ENCODE measurements at places on chromosomes 4 and X.

DNA sequence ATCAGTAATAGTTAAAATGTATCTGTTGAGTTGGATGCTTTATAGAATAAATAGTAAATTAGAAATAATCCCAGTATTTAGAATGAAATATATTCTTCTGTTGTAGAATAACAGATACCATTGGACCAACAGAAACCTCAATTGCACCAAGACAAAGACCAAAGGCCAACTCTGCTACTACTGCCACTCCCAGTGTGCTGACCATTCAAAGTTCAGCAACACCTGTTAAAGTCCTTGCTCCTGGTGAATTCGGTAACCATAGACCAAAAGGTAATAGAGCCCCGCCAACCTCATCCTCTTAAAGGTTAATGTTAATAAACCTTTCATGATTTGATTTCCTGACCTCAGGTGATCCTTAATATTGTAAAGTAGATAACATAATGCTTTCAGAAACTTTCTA is 73.8 kb downstream of the PAQR3 start:
- H3K36me3 ChIP-seq = peaks cover 6% of the 10 kb centered on the region
- H3K4me1 ChIP-seq = peaks cover 2% of the 10 kb centered on the region
- H3K27ac ChIP-seq = no peak overlapping the region

GRCh38 chr4:14888790-14889572 is 113.3 kb upstream of the CPEB2 start:
- peaks cover 5% of the 10 kb centered on the region for H3K27me3 ChIP-seq
- no peak overlapping the region for H3K27ac ChIP-seq
- no peaks in the 10 kb centered on the region for H3K36me3 ChIP-seq
- no peak for DNase-seq

DNA sequence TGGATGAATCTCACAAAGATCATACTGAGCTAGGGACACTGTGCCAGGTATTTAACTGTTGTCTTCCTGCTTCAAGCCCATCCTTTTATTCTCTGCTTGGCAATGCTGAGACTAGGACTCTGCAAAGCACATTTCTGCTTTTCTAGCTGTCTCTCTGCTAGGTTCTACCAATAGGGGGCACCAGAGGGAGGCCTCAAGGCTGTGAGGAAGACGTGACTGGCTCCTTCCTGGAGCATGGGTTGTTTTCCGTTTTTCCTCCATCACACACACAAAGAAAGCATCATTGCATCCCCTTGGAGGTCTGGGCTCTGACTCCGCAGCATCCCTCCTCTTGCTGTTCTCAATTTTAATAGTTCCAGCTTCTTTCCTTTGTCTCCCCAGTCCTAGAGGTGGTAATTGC is 10.9 kb upstream of the DCTD start:
- no peak for DNase-seq
- H3K27ac ChIP-seq = no peak overlapping the region
- H3K4me1 ChIP-seq = no peaks in the 10 kb centered on the region
- H3K4me3 ChIP-seq = no peak overlapping the region
- H3K36me3 ChIP-seq = no peaks in the 10 kb centered on the region

- H3K27me3 ChIP-seq = no peaks in the 10 kb centered on the region
- no peak overlapping the region for H3K4me3 ChIP-seq
- no peaks in the 10 kb centered on the region for H3K4me1 ChIP-seq
- no peaks in the 10 kb centered on the region for H3K36me3 ChIP-seq
- H3K27ac ChIP-seq = no peak overlapping the region
Measured at GRCh38 chr4:52704133-52704532, 45.0 kb upstream of the USP46 start.

- no peak overlapping the region for H3K4me3 ChIP-seq
- no peak for DNase-seq
- no peaks in the 10 kb centered on the region for H3K36me3 ChIP-seq
Measured at GRCh38 chr4:28287831-28288233, 1427.2 kb downstream of the STIM2 start.

GRCh38 chr4:176090115-176090514 is 24.5 kb downstream of the WDR17 start:
- no peaks in the 10 kb centered on the region for H3K36me3 ChIP-seq
- H3K27ac ChIP-seq = no peak overlapping the region
- no peak overlapping the region for H3K4me3 ChIP-seq
- no peak for DNase-seq
- H3K4me1 ChIP-seq = peaks cover 1% of the 10 kb centered on the region

DNA sequence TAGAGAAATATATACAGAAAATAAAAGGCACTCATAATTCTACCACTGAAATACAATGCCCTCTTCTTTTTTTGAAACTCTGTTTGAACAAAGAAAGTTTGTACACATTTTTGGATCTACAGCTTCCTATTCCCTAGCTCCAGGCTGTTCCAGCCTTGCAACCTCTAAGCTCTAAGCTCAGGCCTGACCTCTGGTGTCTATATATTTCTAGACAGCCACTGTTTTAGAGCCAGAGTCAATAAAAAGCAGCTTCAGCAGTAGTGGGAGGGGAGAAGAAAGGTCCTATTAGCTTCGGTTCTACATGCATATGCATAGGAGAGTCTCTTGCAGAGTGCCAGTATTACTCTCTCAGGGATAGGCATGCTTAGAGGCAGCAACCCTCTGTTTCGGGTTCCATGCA is 39.7 kb downstream of the CLDN2 start:
- H3K36me3 ChIP-seq = no peaks in the 10 kb centered on the region
- no peak overlapping the region for H3K4me3 ChIP-seq
- no peaks in the 10 kb centered on the region for H3K4me1 ChIP-seq
- no peaks in the 10 kb centered on the region for H3K27me3 ChIP-seq
- no peak overlapping the region for H3K27ac ChIP-seq
